Kidney (tissue), 22 donors: ENCODE measurements at places on chromosomes 4 and X.

GRCh38 chr4:48193096-48193836, 59.2 kb upstream of the TXK start:
- DNase-seq = no peak

DNA sequence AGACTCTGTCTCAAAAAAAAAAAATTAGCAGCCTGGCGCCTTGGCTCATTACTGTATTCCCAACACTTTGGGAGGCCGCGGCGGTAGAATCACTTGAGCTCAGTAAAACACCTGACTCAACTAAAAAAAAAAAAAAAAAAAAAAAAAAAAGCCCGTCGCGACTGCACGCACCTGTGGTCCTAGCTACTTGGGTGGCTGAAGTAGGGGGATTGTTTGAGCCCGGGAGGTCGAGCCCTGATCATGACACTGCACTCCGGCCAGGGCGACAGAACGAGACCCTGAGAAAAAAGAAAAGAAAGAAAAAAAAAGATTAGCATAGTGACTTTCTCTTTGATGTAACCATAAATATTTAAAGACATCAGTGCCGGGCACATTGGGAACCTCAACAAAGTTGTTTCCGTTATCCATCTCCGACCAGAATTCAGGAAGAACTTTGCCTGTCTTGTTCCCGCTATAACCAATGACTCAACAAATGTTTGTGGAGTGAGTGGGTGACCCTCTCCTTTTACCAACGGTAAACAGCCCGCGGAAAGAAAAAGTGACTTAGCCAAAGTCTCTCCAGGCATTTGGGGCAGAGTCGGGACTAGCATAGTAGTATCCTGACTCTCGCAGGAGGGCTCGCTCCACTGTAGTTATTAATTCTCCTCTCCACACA, 553 bp upstream of the MED28 start:
- peak; percentile 40 for DNase-seq

- peak; percentile 23 for DNase-seq
Measured at GRCh38 chr4:105710678-105711077, 2.1 kb downstream of the GSTCD start.

DNA sequence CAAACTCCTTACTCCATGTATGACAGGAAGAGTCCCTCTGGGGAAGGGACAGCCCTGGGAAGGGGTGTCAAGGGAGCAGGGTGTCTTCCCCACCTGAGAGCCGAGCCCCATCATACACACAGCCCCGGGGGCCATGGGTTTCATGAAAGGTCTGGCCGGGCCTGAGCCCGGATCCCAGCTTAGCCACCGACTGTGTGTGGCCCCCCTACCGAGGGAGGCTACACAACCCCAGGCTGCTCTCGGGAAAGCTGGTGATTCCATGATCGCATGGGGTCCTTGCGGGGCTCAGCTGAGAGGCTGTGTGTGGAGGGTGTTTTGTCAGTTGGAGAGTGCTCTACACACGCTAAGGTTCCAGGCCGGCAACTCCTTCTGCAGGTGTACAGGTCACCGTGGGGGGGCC, 55.6 kb downstream of the SORCS2 start:
- no peak for DNase-seq

DNA sequence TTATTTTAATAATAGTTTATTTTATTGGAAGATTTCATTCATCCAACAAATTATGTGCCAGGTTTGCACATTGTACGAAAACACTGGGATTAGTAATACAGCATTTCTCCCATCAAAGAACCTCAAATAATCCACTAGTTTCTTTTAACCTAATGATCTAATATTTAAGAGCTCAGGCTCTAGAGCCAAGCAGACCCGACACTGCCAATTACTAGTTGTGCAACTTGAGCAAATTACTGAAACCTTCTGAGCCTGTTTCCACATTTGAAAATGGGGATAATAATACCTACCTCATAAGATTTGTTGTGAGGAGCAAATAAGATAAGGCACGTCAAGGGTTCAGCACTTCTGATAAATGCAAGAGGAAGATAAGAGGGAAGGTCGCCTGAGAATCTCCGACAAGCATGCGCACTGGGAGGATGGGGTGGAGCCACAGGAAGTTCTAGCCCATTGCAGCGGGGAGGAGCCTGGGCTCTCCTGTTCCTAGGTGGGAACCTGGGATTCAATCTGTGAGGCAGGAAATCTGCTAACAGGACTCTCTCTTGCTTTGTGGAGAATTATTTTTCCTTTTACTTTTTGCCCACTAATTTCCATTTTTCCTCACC, 141.5 kb upstream of the SMAD1 start:
- no peak for DNase-seq

DNA sequence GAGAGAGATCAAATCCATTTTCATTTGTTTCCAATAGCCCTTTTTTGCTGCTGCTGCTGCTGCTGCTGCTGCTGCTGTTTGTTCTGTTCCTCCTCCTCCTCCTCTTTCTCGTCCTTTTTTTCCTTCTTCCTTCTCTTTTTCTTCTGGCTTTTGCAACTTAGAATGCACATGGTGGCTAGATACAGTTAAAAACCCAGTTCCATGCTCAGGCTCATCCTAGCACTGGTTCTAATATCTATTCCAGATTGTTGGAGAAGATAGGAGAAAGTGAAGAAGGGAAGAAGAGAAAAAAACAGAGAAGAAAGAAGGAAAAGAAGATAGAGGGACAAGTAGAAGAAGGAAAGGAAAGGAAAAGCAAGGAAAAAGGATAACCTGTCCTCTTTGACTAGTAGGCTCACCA, 39.7 kb downstream of the VSIG4 start:
- no peak for DNase-seq

DNA sequence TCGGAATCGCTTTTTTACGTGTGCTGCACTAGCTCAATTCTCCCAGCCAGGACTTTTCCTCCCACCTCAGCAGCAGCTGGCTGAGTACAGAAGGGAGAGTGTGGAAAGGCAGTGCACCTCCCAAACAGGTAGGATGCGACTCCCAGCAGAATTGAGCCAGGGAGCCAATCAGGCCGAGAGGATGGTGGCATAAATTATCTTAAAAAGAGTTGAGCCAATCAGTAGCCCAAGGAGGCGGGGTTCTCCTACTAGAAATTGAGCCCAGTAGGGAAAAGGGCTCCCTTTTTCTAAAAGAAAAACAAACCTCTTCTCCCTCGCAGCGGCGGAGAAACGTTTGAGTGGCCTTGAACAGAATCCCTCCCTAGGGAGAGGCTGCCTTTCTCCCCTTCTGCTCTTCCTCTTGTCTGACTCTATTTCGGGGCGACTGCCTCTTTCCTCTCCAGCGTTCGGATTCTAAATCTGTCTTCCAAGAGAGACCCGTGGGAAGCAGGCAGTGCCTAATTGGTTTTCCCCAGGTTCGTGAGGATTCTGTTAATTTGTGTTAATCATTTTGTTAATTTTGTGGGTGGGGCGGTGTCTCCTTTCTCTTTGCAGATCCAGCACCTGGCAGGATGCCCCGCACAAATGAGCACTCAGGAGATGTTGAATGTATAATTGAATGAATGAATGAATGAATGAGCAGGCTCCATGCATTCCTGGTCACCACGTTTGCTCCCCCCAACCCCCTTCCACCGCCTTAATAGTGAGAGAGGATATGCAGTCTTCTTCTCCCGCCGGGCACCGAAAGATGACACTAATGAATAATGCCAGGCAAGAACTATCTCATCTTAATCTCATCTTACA, at the start of gene GABRG1:
Gene GABRG1, minus strand, starts transcription at position 142 of the 843 bp plus-strand sequence. Its CDS starts 141 bp downstream, at position 1.
- no peak for DNase-seq

DNA sequence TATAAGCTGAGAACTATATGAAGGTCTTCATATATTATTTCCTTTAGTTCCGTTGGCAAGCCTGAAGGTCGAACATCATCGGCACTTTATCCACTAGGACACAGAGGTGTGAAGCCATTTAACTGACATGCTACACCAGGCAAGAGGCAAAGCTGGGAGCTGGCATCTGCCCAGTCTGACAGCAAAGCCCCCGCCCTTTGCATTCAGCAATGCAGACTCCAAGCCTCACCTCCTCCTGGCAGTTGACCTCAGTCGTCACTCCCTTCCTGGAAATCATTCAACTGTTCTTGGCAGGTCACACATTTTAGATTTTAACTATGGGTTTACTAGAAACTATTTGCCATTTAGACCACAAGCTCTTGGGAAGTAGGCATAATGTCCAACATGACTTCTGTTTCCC, 135.8 kb upstream of the FRG1 start:
- peak; percentile 46 for DNase-seq

- no peak for DNase-seq
Measured at GRCh38 chrX:103927030-103927429, 35.4 kb upstream of the TMSB15B start.

GRCh38 chr4:78720204-78720603, 55.9 kb upstream of the BMP2K start:
- no peak for DNase-seq

DNA sequence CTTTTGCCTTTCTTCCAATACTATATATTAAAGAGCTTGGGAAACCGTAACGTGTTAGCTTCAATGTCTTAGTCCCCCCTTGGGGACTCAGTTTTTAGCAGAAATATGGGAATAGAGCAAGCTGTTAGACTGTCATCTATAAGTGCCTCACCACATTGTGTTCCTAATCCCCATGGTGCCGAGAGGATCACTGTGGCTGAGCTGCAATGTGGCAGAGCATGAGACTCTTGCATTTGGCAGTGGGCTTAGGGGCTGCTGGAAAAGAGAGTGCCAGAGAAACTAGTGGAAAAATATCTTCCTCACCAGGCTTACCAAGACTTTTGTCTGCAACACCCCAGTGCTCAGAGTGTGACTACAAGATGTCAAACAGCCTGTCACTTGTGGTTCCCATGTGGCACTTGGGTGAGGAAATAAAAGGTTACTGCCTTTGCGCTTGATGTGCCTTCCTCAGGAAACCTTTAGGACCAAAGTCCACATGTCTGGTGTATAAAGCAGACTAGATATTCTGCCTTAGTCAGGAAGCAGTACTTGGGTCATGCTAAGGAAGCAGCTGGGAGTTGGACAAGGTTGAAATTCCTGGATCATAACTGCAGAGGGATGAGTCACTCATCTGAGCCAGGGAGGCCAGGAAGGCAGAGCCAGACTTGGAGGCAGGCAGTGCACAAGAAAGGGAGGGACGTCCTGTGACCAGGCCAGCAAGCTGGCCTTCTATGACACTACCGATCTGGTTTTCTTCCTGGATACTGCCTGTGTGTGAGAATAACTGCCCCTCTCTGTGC, 9.7 kb upstream of the MAGEA4 start:
- DNase-seq = no peak

- DNase-seq = no peak
Measured at GRCh38 chr4:109969087-109969486, 56.4 kb downstream of the EGF start.

- DNase-seq = no peak
Measured at GRCh38 chr4:141158219-141158618, 24.9 kb upstream of the RNF150 start.

- no peak for DNase-seq
Measured at GRCh38 chrX:141405486-141405852, 163.2 kb upstream of the SPANXC start.

GRCh38 chr4:20735931-20736330, 35.7 kb downstream of the PACRGL start:
- DNase-seq = no peak

DNA sequence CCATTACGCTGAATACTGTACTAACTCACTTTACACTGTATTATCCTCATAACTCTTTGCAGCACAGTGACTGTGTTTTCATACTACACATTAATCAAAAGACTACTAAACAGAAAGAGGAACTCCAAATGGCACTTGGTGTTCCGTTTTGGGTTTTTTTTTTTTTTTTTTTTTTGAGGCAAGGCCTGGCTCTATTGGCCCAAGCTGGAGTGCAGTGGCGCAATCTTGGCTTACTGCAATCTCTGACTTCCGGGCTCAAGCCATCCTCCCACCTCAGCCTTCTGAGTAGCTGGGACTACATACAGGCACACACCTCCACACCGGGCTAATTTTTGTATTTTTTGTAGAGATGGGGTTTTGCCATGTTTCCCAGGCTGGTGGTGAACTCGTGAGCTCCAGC, 10.7 kb downstream of the KLHL8 start:
- no peak for DNase-seq

- DNase-seq = no peak
Measured at GRCh38 chr4:136741468-136741867, 790.8 kb downstream of the PCDH18 start.

GRCh38 chrX:23046443-23046842, 46.7 kb downstream of the DDX53 start:
- no peak for DNase-seq

- DNase-seq = no peak
Measured at GRCh38 chr4:86769794-86770193, 79.4 kb downstream of the SLC10A6 start.

DNA sequence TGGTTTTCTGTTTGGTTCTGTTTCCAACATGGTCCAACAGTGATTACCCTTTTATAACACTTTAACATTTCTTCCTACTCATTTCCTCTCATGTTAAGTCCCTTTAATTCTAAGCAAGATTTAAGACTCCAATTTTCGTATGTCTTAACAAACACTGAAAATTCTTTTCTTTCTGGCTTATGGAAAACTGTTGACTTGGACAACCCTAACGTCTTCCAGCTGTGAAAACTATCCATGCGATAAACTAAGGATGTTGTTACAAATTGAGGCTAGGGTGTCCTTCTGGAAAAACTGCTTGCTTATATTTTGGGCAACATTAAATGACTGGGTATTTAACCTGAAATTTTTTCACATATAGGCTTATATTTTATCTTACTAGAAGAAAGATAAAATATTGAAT, 33.9 kb upstream of the RTL3 start:
- DNase-seq = no peak

DNA sequence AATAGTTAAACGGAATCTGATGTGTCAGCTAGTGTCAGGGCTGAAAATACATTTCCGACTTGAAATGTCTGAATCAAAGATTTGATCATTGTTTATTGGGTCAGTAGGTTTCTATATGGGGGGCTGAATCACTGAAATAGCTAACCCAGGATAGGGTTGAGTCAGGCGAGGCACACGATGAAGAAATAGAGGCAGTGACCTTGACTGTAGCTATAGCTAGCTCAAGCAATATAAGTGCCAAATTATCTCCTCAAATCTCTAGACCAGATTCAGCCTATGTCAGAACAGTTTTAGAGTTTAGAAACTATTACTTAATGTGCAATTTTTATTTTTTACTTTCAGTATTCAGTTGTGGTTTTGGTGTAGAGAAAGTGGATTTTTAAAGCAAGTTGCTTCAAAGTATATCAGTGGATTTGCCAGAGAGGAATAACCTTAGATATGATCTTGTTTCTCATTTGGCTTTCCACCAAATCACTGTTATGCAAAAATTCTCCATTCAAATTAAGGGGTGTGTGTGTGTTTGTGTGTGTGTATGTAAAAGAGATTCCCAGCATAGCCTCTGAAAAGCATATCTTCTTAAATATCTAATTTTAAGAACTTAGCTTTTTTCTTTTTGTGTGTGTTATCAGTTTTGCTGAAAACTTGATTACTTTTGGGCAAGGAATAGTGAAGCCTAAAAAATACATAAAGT, 100.3 kb upstream of the RPL34 start:
- DNase-seq = no peak

GRCh38 chrX:38318196-38318595, 9.1 kb downstream of the RPGR start:
- no peak for DNase-seq

GRCh38 chr4:70877556-70877955, 24.6 kb upstream of the MOB1B start:
- DNase-seq = no peak

GRCh38 chrX:151676196-151676595, 19.1 kb upstream of the PRRG3 start:
- DNase-seq = no peak
